ENCODE measurements at places on chromosomes 7 and 10.

DNA sequence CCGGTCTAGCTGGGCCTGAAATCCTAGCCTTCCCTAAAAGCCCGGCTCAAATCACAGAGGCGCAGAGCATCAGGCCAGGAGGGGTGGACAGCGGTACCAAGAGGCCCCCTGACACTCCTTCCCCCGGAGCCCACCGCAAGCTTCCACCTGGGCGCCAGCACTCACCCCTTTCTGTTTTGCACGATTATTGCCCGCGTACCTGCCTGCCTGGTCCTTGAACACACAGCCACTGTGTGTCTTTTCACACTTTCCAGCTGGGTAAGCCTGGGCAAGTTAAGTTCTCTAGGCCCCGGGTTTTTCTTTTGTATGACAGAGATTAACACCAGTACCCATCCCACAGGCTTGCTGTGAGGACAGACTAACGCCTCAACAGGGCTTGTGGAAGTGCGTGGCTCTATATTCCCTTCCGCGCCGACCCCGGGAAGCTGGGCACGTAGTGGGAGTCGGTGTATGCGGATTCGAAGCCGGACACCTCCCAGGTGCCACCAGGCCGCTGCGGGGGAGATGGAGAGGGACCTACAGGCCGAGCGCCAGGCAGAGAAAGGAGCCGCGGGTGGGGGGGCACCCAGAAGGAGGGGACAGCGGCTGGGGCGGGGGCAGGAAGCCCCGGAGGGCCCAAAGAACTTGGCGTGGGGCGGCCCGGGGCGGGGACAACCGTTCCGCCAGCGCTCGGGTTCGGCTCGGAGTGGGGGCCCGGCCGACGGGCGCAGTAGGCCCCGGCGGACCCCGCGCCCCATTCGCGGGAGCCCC, 792 bp downstream of the ZNF746 start:
- peak; percentile 91 for DNase-seq

- DNase-seq, result no peak
Measured at GRCh38 chr10:60139798-60140566, 233.6 kb upstream of the CCDC6 start.

DNA sequence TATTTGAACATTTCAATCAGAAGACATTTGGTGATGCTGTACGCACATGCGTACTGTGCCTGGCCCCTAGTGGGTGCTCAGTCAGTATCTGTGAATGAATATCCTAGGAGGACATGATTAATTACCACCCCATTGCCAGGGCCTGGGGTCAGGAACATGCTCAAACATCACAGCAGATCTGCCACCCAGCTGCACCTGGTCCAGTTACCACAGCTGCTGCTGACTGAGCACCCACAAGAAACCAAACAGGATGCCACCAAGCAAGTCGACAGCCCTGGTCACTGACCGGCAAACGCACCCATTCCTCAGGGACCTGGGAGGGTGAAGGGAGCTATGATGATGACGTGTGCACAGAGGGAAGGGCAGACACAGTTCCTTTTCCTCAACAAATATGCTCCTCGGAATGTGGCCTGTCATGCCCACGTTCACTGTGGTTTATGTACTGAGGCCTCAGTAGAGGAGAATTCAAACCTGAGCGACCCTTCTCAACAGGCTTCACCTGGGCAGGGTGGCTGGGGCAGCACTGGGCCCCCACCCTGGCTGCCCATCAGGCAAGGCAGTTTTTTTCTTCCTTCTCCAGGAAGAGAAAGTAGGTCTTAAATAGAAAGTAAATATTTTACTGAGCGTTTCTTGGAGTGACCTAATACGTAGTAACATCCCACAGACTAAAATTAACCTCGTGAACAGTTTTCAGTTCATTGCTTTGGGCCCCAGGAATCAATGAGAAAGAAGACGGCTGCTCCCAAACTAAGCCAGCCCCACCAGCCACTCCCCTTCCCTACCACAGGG, 13.4 kb downstream of the CTBP2 start:
- no peak for DNase-seq

DNA sequence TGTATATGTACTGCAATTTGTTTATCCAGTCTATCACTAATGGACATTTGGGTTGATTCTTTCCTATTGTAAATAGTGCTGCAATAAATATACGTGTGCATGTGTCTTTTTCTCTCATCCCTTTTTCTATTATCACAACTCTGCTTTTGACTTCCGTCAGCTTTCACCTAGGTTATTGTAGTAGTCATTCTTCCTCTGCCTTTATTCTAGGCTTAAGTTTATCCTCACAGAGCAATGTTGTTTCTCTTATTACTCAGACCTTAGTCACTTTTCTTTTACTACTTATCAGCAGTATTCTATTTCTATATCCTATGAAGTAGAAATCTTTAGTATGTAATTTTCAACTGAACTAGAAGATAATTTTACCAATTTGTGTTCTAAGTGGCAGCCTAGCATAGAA, 175.3 kb upstream of the SEMA3E start:
- DNase-seq, result no peak

DNA sequence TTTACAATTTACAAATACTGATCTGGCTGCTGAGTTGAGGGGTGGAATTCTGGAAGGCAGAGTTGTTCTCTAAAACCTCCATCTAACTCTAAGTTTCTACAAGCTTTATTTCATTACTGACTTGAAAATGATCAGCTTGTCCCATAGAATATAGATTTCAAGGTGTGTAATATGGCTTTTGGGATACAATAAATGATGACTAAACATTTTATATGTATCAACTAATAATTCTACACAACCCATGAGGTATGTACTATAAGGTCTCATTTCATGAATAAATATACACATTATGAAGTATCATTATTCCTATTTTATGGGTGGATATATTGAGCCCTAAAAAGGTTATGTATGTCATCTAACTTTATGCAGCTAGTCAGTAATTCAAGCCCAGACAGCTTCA, 1214.3 kb upstream of the SORCS1 start:
- no peak for DNase-seq

DNA sequence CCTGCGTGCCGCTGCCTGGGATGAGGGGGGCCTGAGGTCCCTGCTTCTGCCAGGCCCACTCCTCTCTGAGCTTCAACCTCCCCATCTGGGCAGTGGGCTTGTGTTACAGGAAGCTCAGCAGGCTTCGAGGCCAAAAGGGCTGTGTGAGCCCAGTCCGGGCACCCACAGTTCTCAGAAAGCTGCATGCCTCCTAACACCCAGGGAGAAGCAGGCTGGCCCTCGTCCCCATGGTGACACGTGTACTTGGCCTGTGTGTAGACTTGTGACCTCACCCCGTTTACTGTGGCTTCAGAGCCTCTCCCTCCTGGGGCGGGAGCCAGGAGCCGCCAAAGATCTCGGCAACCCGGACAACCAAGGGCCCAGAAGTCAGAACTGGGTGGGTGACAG, 2.2 kb upstream of the GRIFIN start:
- peak; percentile 91 for DNase-seq

GRCh38 chr7:3780525-3780924, 479.5 kb downstream of the SDK1 start:
- no peak for DNase-seq

- DNase-seq, result no peak
Measured at GRCh38 chr7:522071-522950, 2.7 kb upstream of the PDGFA start.

GRCh38 chr7:92614660-92615174, 24.5 kb upstream of the FAM133B start:
- DNase-seq, result no peak

DNA sequence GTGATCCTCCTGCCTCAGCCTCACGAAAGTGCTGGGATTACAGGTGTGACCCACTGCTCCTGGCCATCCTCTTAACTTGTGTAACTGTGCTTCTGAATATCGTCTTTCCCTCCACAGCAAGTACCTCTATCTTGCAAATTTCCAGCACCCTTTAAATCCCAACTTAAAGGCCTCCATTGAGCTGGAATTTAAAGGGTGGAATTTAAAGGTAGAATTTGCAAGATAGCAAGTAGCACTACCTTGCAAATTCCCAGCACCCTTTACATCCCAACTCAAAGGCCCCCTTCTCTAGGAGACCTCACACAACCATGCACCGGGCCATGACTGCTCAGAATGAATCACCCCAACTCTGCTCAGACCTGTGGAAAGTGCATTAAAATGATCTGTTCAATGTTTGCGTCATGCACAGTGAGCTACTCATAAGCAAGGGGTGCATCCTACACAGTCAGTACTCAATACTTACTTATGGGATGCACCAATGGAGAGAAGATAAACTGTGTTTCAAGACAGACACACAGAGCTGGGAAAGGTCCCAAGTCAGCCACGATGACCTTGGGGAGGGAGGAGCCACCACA, 17.8 kb upstream of the SDK1 start:
- DNase-seq, result no peak

DNA sequence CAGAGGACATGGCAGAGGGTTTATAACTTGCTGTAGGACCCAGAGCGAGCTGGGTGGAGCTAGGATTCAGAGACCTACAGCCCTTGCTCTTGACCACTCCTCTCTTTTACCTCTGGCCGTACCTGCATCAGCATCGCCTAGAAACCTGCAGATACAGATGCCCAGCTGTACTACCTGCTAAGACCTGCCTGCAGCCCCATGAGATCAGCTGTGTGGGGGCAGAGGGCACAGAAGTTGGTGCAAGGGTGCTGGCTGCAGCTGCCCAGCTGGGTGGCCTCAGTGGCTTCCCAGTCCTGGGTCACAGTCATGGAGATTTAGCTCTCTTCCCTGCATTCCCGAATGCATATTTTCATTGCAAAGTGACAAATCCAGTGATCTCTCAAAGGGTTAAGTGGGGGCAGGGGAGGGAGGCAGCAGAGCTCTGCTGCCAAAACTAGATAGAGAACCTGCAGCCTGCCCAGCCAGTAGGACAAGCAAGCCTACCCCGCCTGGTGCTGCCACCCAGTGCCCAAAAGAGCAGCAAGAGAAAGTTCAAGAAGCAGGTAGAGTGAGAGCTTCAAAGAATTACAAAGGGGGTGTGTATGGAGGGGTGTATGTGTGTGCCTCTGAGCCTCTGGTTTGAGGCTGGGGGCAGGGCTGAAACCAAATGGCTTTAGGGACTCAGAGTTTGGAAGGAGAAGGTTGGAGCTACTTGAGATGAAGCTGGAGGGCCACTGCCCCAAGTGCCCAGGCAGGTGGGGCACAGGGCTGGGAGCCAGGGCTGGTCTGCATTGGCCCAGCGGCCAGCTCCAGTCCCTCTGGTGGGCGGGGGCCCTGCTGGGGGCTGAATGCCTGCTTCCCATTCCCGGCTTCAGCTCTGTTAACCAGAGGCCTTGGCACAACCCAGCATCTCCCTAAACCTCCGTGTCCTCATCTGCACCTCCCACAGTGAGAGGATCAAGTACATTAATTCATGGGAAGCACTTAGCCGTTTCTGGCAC, 6.9 kb downstream of the FAM241B start:
- no peak for DNase-seq

- no peak for DNase-seq
Measured at GRCh38 chr10:67606572-67606971, 89.4 kb downstream of the CTNNA3 start.

DNA sequence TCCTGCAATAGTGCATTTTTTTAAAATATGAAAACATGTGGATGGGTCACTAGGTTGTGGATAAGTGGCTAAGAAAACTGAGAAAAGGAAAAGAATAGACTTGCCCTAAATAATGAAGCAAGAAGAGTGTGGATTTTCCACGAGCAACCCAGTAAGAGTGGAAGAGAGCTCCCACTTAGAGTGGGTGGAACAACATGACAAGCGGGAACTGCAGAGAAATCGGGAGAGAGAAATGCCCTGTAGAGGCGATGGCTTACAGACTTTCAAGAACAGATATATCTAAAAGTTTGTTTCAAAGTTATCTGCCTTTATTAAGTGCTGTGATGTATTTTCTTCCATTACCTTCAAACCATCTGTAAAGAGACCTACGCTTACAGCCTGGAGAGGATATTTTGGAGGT, 26.1 kb upstream of the NRG3 start:
- no peak for DNase-seq

DNA sequence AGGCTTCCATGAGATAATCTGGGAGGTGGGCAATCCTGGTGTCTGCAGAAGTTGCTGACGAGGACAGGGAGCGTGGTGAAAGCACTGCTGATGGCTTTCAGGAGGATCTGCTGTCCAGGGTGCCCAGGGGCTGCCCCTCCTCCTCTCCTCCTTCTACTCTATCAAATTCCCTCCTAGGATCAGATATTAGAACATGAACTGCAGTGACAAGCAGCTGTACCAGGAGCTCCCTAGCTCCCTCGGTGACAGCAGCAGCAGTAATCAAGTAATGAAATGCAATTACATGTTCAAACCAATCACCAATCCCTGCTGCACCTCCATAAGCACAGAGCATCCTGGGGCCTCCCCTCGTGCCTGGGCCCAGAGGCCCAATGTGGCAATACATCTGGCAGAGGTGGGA, 46.9 kb downstream of the GRID1 start:
- DNase-seq, result peak; percentile 31

DNA sequence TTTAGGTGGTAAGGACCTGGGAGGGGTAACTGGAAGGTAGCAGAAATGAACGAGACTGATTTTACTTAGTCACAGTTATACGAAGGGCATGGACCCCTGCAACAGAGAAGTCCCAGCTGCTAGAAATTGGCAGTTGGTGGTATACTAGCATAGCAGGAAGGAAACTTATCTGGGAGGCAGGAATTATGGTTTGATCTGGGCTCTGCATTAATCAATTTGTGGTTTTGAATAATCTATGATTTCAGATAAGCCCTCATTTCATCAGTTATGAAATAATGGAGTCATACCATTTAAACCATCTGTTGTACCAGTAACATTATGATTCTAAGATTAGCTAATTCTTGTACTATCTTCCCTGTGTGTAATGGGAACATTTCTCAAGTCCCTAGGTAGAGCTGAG, 54.0 kb upstream of the TMEM229A start:
- DNase-seq, result no peak

DNA sequence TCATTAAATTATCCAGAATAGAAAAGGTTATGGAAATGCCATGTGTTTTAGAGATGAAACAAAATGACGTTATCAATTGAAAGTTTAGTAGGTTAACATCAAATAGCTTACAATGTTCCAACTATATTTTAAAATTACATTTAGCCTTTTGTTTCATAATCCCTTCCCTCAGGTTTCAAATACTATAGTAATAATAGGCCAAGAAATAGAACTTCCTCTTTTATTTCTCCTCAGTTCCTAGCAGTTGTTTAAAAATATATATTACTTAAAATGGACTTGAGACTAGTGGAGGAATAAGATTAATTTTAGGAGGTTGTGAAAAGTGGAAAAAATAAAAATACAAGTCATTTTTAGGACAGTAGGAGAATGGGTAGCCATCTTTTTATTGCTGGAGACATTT, 16.4 kb upstream of the PDSS1 start:
- no peak for DNase-seq

DNA sequence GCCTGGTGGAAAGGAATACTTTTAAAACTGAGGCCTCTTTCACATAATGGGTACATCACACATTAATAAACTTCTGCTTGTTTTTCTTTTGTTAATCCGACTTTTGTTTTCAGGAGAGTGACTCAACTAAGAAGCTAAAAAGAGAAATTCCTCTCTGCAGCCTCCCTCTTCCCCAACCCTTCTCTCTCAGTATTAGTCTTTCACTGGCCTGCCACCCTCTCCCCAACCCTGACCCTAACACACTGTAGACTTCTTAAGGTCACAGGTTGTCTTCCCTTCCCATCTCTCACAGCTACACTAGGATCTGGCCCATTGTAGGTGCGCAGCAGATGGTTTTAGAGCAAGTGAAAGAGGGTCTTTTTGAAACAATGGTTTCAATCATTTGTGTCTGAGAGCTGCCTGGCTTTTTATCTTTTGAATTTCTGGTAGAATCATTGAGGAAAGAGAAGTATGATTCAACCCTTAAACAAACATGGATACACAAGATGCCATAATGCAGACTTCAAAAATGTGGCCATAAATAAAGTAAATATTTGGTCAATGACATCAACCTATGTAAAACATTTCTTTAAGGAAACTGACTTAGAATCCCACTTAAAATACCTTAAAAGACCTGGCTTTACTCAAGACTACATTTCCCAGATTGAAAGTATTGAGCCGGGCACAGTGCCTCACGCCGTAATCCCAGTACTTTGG, 17.9 kb upstream of the FFAR4 start:
- no peak for DNase-seq

- DNase-seq, result no peak
Measured at GRCh38 chr7:91373111-91373800, 109.0 kb downstream of the FZD1 start.

Data from posterior vena cava (tissue), 2 donors.